Natural killer cell treated with Interleukin-12 subunit alpha and Interleukin-12 subunit beta and Interleukin-15 and Interleukin-18, amount 100 ng/mL, for 72 hours (primary cell): ENCODE measurements at places on chromosomes 16 and 17. TPM values are rescaled to one million over a fixed set of nuclear protein-coding genes. Genes with fewer than 3 reads are reported as not detected.

DNA sequence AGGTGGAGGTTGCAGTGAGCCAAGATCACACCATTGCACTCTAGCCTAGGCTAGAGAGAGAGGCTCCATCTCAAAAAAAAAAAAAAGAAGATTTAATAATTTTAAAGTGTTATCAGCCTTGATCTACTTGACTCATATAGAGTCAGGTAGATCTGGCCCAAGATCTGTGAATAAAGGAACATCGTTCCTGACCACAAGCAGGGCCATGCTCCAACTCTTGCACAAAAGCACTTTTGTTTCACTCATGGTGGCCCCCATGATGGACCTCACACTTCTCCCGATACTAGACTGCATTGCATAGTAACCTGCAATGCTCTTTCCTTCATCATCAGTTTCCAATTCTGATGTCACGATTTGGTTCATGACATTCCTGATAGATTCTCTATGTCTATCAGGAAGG, 5.2 kb upstream of the MYH11 start:
- no peak for DNase-seq
- no peak overlapping the region for H3K4me3 ChIP-seq
- no peak overlapping the region for H3K27ac ChIP-seq
- peaks cover 16% of the 10 kb centered on the region for H3K27me3 ChIP-seq

GRCh38 chr16:57089406-57089805, 3.0 kb upstream of the CPNE2 start:
- H3K36me3 ChIP-seq, result no peaks in the 10 kb centered on the region
- no peak overlapping the region for H3K27ac ChIP-seq
- peaks cover 18% of the 10 kb centered on the region for H3K4me1 ChIP-seq
- peaks cover 12% of the 10 kb centered on the region for H3K27me3 ChIP-seq
- no peak for DNase-seq
- H3K4me3 ChIP-seq, result no peak overlapping the region

- H3K4me3 ChIP-seq, result no peak overlapping the region
- H3K36me3 ChIP-seq, result peaks cover 3% of the 10 kb centered on the region
- peaks cover 12% of the 10 kb centered on the region for H3K27me3 ChIP-seq
- no peaks in the 10 kb centered on the region for H3K4me1 ChIP-seq
- no peak overlapping the region for H3K27ac ChIP-seq
These were observed 33.0 kb upstream of the GUCY2D start for GRCh38 chr17:7969433-7969832.

DNA sequence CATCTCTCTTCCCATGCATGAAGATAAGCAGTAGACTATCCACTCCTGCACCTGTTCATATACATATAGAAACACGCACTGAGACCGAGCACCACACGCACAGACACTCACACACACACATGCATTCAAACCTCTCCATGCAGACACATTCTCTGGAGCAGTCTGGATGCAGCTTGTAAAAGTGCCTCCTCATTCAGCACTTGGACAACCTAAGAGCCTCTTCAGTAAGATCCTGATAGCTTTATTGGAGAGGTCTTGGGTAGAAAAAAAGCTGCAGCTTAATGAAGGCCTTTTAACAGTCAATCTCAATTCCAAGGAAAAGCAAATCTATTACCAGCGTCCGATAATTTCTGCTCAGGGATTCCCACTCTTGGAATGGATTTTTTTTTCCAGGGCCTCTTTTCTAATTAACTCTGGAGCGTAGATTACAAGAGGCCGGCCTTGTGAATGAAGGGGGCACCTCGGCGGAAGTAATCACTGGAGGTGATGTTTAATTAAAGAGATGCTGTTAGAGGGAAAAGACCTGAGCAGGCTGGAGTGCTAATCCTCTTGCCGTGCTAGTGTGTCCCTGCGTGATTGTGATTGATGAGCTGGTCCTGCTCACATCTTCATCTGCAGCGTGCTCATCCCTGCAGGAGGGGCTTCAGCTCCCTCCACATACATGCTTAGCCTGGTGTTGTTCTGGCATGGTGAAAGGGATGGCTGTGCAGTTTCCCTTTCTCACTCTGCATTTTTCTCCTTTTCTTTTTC, 155.1 kb downstream of the RBFOX1 start:
- H3K27me3 ChIP-seq, result no peaks in the 10 kb centered on the region
- H3K36me3 ChIP-seq, result no peaks in the 10 kb centered on the region
- no peak overlapping the region for H3K4me3 ChIP-seq
- H3K27ac ChIP-seq, result no peak overlapping the region
- no peaks in the 10 kb centered on the region for H3K4me1 ChIP-seq

GRCh38 chr16:89945654-89946053, 2.9 kb upstream of the DEF8 start:
- H3K27ac ChIP-seq, result no peak overlapping the region
- DNase-seq, result no peak
- no peak overlapping the region for H3K4me3 ChIP-seq
- H3K27me3 ChIP-seq, result peaks cover 18% of the 10 kb centered on the region
- no peaks in the 10 kb centered on the region for H3K36me3 ChIP-seq

GRCh38 chr16:23679274-23679985, 741 bp downstream of the PLK1 start:
- peak overlapping the region; percentile 91 for H3K4me3 ChIP-seq
- H3K27me3 ChIP-seq, result no peaks in the 10 kb centered on the region
- no peak for DNase-seq
- H3K4me1 ChIP-seq, result peaks cover 18% of the 10 kb centered on the region

GRCh38 chr17:59643159-59644140, 23.8 kb downstream of the CLTC start:
- peak overlapping the region; percentile 32 for H3K27ac ChIP-seq
- no peak for DNase-seq
- peaks cover 9% of the 10 kb centered on the region for H3K36me3 ChIP-seq
- no peaks in the 10 kb centered on the region for H3K27me3 ChIP-seq
- H3K4me3 ChIP-seq, result no peak overlapping the region
- peaks cover 44% of the 10 kb centered on the region for H3K4me1 ChIP-seq

DNA sequence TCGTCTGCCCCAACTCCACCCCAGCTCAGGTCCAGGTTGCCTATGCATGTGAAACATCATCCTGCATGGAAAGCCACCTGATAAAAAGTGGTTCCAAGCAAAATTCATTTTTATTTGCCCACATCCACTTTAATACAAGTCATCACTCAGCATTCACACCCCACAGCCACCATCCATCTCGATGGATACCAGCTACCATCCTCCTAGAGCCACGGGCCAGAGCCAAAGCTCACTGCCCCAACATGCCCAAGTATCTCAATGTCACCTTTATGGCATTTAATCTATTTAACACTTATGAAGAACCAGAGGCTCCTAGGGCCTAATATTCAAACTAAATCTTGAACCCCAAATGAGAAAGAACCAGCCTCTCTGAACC, 70.5 kb downstream of the COPRS start:
- no peak overlapping the region for H3K27ac ChIP-seq
- peaks cover 6% of the 10 kb centered on the region for H3K4me1 ChIP-seq
- H3K36me3 ChIP-seq, result no peaks in the 10 kb centered on the region
- DNase-seq, result no peak

GRCh38 chr16:55534756-55535155, 25.9 kb downstream of the LPCAT2 start:
- H3K4me3 ChIP-seq, result no peak overlapping the region
- H3K36me3 ChIP-seq, result no peaks in the 10 kb centered on the region
- H3K4me1 ChIP-seq, result no peaks in the 10 kb centered on the region
- DNase-seq, result no peak
- H3K27ac ChIP-seq, result no peak overlapping the region

- DNase-seq, result no peak
- H3K4me1 ChIP-seq, result no peaks in the 10 kb centered on the region
- no peak overlapping the region for H3K27ac ChIP-seq
- no peaks in the 10 kb centered on the region for H3K36me3 ChIP-seq
These were observed 14.2 kb downstream of the APOH start for GRCh38 chr17:66214884-66215528.

GRCh38 chr16:56190048-56190676, 1.1 kb upstream of the GNAO1 start:
- H3K36me3 ChIP-seq, result no peaks in the 10 kb centered on the region
- H3K4me3 ChIP-seq, result peak overlapping the region; percentile 76
- H3K4me1 ChIP-seq, result peaks cover 15% of the 10 kb centered on the region
- no peak for DNase-seq
- H3K27me3 ChIP-seq, result peaks cover 39% of the 10 kb centered on the region

GRCh38 chr16:75798714-75799113, 72.4 kb upstream of the CPHXL start:
- no peak overlapping the region for H3K27ac ChIP-seq
- no peak for DNase-seq
- H3K4me1 ChIP-seq, result no peaks in the 10 kb centered on the region
- H3K27me3 ChIP-seq, result peaks cover 39% of the 10 kb centered on the region

- no peak for DNase-seq
- peaks cover 10% of the 10 kb centered on the region for H3K27me3 ChIP-seq
- H3K27ac ChIP-seq, result no peak overlapping the region
- no peaks in the 10 kb centered on the region for H3K36me3 ChIP-seq
- no peak overlapping the region for H3K4me3 ChIP-seq
These were observed 583.3 kb downstream of the HS3ST4 start for GRCh38 chr16:26275021-26275590.

CCL5 gene
- total RNA-seq, result 224 TPM

C16orf92 gene
- total RNA-seq, result not detected

TMEM238L gene
- total RNA-seq, result not detected

SAMD14 gene
- total RNA-seq, result 2.6 TPM

CCDC40 gene
- 0.56 TPM for total RNA-seq

RAB11FIP4 gene
- 21.6 TPM for total RNA-seq
